ENCODE measurements at places on chromosomes 11 and 22.

DNA sequence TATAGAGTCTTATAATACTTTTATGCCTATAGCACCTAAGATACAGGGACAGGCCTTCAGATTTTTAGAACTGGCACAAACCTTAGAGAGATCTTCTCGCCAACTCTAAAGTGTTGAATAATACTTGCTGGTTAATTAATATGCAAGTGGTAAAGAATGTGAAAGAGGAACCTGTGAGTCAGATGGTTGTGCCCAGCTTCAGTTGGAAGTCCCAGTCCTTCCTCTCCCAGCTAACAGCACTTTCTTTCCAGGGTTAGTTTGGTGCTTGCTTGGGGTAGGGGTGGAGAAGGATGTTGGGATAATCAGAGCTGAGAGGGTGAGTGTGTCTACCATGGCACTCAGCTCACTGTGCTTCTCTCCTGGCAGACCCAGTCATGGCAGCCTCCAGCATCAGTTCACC lies 4.9 kb upstream of the TMEM132A start:
- no peak for DNase-seq

DNA sequence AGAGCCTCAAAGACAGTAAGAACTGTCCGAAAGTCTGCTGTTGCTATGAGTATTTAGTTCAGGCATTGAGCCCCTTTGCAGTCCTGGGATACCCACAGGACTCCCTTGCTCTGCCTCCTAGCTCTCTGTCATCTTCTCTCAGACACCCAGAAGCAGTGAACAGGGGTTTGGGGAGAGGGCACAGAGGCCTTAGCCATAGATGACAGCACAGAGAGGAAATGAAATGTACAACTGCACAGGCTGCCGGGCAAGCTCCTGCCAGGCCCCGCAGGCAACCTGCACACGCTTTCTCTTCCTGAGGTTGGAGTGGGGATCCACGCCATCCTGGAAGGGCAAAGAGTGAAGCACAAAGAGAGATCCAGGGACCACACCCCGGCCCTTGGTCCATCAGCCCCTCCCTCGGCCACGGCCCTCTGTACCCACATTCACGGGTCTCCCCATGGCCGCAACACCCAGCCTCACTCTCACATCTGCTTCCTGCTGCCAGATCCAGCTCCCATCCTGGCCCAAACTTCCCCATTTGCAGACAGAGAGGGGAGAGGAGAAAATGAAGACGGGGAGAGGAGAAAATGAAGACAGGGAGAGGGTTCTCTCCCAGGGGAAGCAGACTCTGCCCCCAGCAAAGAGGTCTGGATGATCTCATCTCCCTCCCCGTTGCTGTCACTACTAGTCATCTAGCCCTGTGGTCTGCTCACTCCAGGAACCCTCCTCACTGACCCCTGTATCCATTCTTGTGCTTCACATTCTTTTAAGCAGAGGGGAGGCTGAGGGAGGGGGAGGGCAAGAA lies 40.7 kb downstream of the CD6 start:
- DNase-seq = no peak

GRCh38 chr11:115522302-115522701 lies 18.1 kb upstream of the CADM1 start:
- DNase-seq = no peak

- no peak for DNase-seq
Observed at GRCh38 chr11:17386331-17387084, 2.0 kb downstream of the KCNJ11 start.

- no peak for DNase-seq
Observed at GRCh38 chr11:44949160-44950030, 1.3 kb downstream of the TP53I11 start.

DNA sequence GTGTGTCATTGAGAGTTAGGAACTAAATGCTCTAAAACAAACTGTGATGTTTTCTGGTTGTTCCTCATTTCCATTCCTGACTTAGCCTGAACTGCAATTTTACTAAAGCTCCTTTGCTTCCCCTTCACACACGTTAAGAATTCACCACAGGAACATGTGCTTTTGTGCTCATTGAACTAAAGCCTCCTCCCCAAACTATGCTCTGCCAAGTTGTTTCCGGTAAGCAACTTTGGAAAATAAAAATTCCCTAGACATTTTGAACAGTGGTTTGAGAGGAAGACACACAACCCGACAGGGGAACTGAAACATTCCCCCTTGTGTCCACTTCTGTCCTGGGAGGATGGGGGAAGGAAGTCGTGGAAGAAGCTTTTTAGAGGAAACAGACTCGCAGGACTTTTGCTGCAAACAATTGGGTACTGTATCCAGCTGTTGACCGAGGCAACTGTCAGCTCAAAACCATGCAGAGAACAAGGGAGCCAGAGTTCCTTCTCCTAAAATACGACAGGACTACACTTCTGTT lies 66.9 kb downstream of the GAB2 start:
- DNase-seq = no peak

DNA sequence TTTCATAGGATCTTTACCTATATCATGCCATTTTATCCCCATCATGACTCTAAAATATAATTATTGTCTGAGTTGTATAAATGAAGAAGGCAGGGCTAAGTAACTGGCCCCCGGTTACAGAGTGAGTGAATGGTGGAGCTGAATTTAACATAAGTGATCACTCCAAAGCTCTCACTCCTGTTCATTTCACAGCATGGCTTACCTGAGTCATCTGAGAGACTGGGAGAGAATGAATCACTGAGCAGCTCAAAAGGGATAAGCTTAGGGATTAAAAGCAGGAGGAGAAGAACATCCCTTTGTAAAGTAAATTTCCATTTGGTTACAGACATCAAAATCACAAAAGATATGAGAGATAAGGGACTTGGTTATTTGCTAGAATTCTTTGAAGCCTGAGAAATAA lies 294.0 kb upstream of the CTSC start:
- DNase-seq = no peak

- DNase-seq = no peak
Observed at GRCh38 chr22:28397306-28397705, 282.3 kb downstream of the TTC28 start.

GRCh38 chr11:107908211-107908610 lies 20.0 kb upstream of the RAB39A start:
- DNase-seq = no peak

GRCh38 chr11:102891736-102892135 lies 17.0 kb upstream of the MMP12 start:
- no peak for DNase-seq

DNA sequence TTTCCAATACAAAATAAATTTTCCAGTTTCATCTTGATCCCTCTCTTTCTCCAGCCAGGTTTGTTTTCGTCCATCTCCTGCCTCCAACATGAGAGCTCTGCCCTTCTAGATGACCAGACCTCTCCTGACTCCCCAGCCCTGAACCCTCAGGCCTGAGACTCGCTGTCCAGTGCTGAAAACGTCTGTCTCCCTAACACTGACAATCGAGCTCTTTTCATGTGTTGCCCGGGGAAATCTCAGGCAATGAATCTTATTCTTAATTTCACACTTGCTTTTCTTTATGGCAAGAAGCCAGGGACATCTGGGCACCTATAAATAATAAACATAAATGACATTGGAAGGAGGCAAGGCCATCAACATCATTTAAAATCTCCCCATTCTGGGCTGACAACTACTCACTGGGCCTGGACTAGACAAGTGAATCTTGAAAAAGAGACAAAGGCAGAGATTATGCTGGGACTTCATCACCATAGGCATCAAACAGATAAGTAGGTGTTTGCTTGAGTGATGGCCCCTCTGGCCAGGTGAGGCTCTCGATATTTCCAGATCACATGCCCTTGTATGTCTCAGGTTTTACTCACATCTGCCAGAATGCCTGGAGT lies 274.5 kb upstream of the B3GAT1 start:
- no peak for DNase-seq

- DNase-seq = no peak
Observed at GRCh38 chr22:19510919-19511341, 13.3 kb downstream of the CLDN5 start.

DNA sequence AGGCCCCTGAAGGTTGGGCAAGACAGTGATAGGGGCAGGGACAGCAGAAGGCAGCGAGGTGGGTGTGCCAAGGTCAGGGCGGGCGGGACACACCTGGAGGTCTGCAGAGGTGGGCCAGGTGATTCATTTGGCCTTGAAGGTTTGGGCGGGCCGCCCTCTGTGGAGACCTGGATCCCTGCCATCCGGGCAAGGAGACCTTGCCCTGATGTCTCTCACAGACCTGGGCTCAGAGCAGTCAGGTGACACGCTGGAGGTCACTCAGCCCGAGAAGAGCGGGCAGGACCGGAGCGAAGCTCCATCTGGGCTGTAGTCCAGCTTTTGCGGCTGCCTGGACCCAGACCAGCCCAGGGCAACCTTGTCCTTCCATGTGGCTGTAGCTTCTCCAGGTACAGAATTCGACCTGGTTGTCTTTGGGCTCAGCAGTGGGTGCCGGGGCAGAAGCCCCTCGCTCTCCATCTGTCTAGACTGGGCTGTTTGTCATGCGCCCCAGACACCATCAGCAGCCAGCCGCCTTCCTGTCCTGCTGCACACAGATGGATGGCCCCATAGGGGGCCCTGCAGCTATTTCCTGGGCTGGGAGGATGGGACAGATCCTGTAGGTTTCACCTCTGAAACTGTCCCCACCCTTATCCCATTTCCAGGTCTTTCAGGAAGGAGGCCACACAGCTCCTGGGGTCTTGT lies 3.1 kb downstream of the MRGPRG start:
- no peak for DNase-seq

DNA sequence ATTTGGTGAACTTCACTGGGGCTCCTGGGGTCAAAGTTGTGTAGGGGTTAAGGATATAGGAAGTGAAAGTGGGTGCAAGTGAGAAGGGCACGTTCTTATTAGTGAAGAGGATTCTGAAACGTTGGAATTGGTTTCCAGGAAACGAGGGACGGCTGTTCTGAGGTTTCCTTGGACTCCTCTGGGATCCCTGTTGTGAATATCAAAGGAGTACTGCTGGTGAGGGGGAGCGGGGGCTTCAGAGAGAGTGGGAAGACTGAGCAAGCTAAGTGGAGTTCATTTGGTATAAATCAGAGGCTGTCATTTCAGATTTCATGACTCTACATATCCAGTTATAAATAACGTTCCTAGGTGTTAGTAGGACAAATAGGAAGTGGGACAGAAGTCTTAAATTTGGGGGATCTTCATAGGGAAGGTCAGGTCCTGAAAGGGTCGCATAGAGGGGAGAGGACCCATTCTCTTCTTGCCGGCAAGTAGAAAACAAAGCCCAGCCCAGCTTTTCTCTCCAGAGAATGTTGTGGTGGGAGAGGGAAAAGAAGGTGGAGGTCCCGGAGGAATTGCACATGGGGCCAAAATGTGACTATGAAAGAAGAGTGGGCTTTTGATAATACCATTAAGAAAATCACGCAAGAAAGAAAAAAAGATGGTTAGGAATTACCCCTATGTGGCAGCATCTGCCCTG lies 1.1 kb upstream of the NELL1 start:
- no peak for DNase-seq

GRCh38 chr11:65489035-65489705 lies 9.7 kb upstream of the MALAT1 start:
- DNase-seq = no peak

GRCh38 chr22:25518000-25518663 lies 46.3 kb upstream of the GRK3 start:
- no peak for DNase-seq

DNA sequence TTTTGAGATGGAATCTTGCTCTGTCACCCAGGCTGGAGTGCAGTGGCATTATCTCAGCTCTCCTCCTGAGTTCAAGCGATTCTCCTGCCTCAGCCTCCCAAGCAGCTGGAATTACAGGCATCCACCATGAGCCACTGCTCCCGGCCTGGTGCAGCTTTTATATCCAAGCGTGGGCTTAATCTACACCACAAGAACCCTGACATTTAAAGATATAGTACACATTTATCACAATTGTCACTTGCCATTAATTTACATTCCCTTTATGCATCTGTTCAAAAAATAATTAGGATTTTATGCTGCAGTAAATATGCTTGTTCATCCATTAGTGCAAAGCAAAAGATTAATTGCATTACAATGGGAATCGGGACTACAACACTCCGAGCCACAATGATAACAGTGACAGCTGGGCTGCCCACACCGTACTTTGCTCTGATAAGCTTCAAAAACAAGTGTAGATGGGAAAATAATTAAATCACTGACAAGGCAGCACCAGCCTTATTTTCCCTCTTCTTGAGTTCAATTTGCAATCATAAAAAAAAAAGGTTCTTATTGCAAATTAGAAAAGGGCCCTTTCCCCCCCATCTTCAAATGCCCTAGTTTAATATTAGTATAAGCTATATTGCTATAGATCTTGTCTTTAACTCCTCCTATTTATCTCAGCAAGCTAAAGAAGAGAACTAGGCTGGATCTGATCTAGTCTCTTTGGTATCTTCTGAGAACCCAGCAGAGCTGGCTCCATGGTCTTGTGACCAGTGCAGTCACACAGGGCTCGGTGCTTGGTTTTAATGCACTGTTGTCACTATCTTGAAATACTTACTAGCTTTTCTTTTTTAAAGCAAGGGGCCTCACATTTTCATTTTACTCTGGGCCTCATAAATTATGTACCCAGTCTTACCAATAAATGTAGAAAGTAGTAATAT lies 206.2 kb upstream of the LRRC4C start:
- DNase-seq = no peak

GRCh38 chr11:1220941-1221721 lies 1.7 kb upstream of the MUC5B start:
- no peak for DNase-seq

Measured in T-helper 9 cell (primary cell).